ENCODE measurements at places on chromosomes 3 and 15.

DNA sequence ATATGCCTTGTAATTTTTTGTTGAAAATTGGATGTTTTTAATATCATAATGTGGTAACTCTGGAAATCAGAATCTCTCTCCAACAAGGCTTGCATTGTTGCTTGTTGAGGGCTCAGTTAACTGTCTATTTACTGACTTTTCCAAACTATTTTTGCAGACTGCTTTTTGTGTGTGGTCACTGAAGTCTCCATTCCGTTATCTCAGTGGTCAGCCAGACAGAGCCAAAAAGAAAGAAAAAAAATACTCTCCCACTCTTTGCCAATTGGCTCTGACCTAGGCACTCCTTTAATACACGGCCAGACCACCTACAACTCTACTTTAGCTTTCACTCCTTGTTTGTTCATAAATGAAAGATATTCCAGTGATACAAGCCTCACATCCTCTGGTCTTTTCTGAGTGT lies 52.5 kb downstream of the IFT80 start:
- no peak for DNase-seq

DNA sequence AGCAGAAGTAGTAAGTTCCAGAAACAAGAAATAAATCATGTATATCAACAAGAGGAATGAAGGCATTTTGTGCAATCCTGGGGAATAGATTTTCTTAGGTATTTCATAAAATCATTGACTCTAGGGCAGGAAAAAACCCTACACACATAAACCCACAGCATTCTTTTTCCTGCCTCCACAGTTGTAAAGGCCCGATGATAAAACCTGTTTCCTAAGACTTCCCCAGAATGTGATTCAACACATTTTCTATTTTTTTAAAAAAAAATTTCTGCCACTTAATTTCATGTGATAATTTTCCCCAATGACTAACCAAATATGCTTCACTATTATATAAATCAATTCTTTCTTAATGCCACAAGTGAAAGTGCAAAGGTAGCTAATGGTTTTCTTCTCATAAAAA lies 407.0 kb downstream of the FHIT start:
- DNase-seq, result no peak

DNA sequence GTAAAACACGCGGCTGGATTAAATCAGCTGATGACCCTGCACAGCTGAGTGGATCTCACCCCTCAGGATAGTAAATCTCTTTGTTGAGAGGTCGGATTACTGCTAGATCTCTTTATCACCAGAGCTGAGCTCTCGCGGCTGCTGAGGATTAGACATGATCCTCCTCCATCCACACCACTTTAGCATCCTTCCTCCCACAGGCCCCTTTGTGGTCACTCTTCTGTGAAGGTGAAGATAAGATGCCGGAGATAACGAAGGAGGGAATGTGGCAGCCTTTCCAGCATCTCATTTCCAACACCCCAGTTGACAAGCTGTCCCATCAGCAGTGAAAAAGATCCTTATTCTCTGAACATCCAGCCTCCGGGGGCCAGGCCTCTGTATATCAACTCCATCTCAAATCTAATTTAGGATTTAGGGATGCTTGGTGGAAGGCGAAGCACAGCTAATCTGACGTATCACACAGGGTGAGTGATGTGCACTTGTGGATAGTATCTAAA lies 47.5 kb upstream of the SELENOK start:
- DNase-seq, result no peak

- DNase-seq, result no peak
Measured at GRCh38 chr15:39513936-39514335, 66.9 kb upstream of the THBS1 start.

DNA sequence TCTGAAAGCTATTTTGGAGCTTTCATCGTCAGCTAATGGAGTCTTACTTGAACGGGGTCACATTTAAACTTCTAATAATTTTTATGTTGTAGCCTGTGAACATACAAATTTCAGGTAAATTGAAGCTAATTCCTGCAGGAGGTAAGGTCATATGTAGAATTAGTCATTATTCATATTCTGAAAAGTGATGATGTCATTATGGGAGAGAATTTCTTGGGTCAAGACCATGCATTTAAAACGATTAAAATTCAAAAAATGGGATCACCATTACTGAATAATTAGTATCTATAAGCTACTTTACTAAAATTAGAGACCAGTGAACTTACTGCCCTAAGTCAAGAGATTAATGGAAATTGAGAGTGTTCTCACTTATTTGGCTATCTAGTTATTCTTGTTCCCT lies 120.4 kb downstream of the CHL1 start:
- no peak for DNase-seq

DNA sequence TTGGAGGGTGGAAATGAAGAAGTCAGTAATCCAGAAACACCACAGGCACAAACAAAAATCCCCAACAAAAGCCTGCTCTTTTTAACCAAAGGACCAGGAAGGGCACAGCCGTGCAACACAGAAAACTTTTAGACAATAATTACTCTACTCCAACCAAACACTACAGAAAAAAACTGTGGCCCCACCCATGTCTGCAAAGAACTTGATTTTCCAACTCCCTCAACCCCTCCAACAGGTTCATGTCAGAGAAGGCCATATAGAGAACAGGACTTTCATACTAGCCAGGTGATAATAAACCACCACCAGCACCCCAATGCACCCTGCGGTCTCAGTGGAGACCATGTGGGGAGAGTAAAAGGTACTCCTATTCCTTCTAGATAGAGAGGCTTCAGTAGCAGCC lies 16.8 kb downstream of the PHC3 start:
- DNase-seq, result no peak

DNA sequence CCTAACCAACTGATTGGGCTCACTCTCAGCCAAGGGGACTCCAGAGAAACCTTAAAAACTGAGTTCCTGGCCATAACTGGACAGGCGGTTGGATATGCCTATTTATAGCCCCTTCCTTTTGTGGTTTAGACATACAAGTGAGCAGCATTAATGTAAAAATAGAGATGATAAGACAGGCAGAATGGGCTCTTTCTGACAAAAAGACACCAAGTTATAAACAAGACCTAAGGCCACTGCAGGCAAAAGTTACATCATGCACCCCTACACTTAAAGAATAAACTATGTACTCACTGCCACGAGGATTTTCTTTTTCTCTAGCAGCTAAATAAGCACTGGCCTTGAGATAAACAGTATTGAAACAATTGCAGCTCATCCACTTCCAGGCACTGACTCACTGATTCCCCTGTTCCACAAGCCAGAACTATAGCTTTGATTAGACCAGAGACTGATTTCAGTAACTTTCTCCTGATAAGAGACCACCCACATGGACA lies 30.1 kb downstream of the SUCNR1 start:
- no peak for DNase-seq

GRCh38 chr15:52121896-52122295 lies 9.3 kb upstream of the BCL2L10 start:
- DNase-seq, result no peak

DNA sequence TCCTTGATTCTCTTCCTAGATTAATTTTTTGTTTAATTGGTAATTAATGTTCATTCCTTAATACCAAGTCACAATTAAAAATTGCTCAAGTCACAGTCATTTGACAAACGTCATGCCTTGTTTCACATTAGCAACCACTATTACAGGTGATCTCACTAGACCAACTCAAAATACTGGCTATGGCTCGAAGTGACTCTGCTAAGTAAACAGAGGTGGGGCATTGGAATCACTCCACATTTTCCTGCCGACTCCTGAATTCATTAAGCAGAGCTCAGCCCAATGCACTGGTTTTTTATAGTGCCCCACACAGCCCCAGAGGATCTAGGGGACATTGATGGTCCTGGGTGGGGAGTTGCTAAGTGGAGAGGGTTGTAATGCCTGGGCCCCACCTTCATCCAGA lies 201.2 kb upstream of the NSMCE3 start:
- no peak for DNase-seq

DNA sequence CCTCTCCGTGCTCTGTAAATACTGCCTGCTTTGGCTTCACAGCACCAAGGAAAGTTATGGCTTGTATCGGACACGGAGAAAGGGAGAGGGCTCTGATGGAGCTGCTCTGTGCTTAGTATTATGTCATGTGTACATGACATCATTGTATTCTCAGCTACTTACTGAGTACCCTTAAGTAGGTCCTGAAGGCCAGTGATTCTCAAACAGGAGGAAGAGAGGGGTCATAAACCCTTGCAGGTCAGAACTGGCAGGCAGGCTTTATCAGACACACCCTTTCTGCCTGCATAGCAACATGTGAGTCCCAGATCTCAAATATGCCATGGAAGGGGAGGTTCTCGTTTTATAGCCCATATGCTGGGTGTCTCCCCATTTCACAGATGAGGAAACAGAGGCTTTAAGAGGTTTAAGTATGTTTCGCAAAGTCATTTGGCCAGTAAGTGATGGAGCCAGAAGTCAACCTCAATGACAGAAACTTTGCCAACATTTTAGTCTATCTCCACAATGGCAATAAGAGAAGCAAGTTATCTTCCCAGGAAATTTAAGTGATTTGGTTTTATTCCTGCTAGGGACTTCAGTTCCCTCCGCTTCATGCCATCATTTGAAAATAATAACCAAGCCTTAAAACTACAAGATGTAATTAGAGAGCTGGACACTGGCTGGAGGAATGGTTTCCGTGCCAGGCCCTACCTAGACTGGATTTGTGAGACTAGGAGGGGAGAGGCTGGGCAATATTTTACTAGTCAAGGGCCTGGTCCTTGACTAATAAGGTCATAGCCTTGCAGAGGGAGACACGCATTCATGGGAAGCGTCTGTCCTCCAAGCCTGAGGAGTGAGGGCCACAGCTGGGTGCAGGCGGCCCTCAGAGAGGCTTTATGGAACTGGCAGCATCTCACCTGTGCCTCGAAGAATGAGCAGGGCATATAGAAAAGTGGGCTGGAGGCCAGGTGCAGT lies 133.0 kb downstream of the XXYLT1 start:
- no peak for DNase-seq

- no peak for DNase-seq
Measured at GRCh38 chr3:66712210-66712609, 211.4 kb upstream of the LRIG1 start.

GRCh38 chr3:101828276-101828675 lies 21.0 kb upstream of the NFKBIZ start:
- no peak for DNase-seq

- no peak for DNase-seq
Measured at GRCh38 chr3:145807990-145808389, 353.0 kb downstream of the PLOD2 start.

- no peak for DNase-seq
Measured at GRCh38 chr3:187944390-187945179, 199.3 kb upstream of the BCL6 start.

GRCh38 chr3:187775549-187775948 lies 30.3 kb upstream of the BCL6 start:
- no peak for DNase-seq

- no peak for DNase-seq
Measured at GRCh38 chr3:48039487-48040190, 23.4 kb upstream of the MAP4 start.

DNA sequence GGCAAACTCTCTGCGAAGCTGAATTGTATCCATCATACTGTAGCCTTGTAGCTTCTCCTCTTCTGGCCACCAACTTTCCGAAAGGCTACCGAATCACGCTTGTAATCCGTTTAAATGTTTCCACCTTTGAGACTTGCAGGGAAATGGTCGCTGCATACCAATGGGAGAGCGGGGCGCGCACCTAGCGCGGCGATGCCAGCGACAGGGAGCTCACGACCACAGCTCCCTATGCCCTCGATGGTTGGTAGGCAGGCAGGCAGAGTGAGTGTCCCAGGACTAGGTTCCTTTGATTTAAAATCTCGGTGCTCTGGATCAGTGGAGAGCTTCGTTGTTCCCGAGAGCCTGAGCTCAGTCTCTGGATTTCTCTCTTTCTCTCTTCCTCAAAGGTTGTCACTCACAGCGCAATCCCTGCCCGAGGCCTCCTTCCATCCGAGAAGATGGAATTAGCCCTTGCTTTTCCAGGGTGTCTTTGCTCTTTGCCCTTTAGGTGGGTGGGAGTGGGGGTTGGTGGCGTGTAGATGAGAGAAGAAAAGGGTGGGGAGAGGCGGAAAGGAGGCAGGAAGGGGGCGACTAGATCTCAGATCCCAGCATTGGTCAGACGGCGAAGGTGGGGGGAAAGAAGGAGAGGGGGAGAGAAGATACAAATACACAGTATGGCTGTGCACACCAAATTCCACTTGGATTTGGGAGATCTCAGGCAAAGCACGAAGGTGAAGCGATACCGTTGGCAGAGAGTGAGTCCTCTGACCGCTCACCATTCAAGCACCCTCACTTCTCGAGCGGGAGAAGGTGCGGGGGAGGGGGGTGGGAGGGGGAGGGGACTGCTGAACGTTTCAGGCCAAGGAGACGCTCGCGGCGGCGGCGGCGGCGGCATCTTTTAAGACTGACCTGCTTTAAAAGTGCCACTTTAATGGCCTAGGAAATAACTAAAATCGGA lies at the start of gene SLITRK3:
Gene SLITRK3, minus strand, starts transcription at position 745 of the 937 bp plus-strand sequence. CDS start 5,554 bp downstream, outside the sequence.
- no peak for DNase-seq

GRCh38 chr3:57757642-57758297 lies 1.7 kb downstream of the SLMAP start:
- DNase-seq, result no peak

DNA sequence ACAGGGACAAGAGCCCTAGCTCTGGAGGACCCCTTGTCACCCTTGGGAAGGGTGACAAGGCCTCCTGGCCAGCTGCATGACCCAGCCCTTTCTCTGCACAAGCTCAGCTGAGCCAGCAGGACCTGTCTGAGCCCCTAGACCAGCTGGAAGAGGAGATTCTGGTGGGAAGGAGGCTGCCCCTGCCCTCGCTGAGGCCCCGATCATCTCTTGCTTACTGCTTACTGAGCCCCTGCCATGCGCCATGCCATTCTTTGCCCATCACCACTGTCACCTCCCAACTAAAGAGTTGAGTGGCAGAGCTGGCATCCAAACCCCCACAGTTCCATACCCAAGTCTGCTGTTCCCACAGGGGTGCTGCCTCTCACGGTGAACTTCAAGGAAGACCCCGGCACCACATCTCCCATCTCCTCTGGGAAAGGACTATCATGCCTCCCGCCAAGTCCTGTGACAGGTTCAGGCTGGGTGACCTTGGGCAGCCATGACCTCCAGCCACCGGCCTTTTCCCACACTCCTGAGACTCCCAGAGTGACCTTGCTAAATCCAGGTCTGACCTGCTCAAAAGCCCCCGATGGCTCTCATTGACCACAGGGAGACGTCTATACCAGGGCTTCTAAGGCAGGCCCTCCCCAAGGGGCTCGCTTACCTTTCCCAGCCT lies 34.0 kb downstream of the ACSBG1 start:
- DNase-seq, result no peak

GRCh38 chr3:37161351-37161750 lies 13.0 kb downstream of the LRRFIP2 start:
- no peak for DNase-seq

- DNase-seq, result no peak
Measured at GRCh38 chr3:53555068-53555588, 60.7 kb downstream of the CACNA1D start.

GRCh38 chr3:54021071-54021470 lies 101.3 kb upstream of the CACNA2D3 start:
- DNase-seq, result no peak

- no peak for DNase-seq
Measured at GRCh38 chr3:69650066-69650419, 89.2 kb upstream of the MITF start.

- no peak for DNase-seq
Measured at GRCh38 chr3:131072099-131072559, 45.5 kb downstream of the NEK11 start.
